ENCODE measurements at places on chromosomes 5 and 9. TPM values are rescaled to one million over a fixed set of nuclear protein-coding genes. Genes with fewer than 3 reads are reported as not detected.

The SRD5A1 gene
- total RNA-seq, result 18.0 TPM

- no peaks in the 10 kb centered on the region for H3K27me3 ChIP-seq
- H3K27ac ChIP-seq, result no peak overlapping the region
- H3K4me1 ChIP-seq, result no peaks in the 10 kb centered on the region
Measured at GRCh38 chr9:137814841-137815240, 62.7 kb upstream of the CACNA1B start.

DNA sequence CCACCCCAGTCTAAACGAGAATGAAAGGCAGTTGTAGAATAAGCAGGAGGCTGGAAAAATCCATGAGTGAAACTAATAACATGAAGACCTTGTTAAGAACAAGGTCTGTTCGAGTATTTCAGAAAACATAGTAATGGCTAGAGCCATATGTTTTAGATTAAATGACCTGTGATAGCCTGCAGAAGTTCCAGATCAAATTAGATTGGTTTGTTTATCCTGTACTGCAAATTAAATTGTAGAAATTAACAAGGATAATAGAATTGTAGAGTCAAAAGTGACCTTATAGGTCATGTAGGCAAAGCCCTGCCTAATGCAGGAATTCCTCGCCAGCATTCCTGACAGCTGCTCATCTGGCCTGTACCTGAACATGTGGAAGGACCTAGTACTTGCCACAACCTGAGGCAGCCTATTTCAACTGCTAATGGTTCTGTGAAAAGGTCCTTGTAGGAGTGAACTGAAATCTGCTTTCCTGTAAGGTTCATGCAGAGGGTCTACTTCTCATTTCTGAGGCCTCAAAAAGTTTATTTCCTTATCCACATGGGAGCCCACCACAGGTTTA, 17.2 kb downstream of the LIX1 start:
- H3K27me3 ChIP-seq, result no peaks in the 10 kb centered on the region
- no peaks in the 10 kb centered on the region for H3K4me1 ChIP-seq
- no peak for DNase-seq
- no peak overlapping the region for H3K4me3 ChIP-seq
- H3K27ac ChIP-seq, result no peak overlapping the region
- no peaks in the 10 kb centered on the region for H3K36me3 ChIP-seq

- no peak for DNase-seq
- H3K27me3 ChIP-seq, result no peaks in the 10 kb centered on the region
- H3K27ac ChIP-seq, result no peak overlapping the region
- H3K4me3 ChIP-seq, result no peak overlapping the region
Measured at GRCh38 chr5:31442058-31442745, 89.7 kb downstream of the DROSHA start.

The PHAX gene
- 26.1 TPM for total RNA-seq

Data from Karpas-422 (cell line).